ENCODE measurements at places on chromosomes 2 and 18.

GRCh38 chr2:28343971-28344715 is 48.5 kb upstream of the FOSL2 start:
- DNase-seq: no peak

- no peak for DNase-seq
Measured at GRCh38 chr18:44922968-44923367, 242.3 kb downstream of the SETBP1 start.

GRCh38 chr2:38267270-38267925 is 109.7 kb downstream of the ATL2 start:
- DNase-seq: no peak

DNA sequence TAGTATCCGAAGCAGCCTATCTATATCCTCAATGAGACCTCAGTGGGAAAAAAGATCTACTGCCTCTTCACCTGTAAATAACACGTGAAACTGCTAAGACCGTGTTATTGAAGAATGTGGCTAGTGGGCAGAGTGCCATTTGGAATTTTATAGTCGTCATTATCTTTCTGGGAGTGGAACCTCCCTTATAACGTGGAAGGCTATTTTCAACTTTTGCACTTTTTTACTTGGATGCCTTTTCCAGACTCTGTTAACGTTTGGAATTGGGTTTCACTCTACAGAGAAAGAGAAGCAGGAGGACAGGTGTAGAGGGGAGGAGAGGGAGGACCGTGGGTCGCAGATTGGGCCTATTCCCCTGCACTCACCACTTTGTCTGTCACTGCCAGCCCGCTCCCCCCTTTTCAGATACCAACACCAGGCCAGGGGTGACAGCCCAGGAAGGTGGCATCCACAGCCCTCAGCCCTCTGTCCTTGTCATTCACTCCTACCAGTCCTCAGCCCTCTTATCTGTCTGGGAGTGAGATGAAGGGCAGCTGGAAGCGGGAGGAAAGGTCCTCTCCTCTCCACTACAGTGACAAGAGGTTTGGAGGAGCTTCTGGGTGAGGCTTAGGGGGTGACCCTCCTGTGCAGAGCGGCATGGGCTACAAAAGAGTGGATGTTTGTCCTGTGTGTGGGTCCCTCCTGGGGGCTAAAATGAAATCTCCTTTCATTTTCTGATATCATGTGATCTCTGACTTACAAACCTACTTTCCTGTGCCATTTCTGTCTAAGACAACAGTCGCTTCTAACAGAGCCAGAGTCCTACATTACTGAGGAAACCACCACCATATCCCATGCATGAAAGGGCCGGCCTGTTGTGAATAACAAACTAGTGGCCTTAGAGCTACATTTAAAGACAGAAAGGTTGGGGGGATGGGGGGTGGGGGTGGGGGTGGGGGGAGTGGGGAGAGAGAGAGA is 23.9 kb upstream of the CEP68 start:
- DNase-seq: no peak

DNA sequence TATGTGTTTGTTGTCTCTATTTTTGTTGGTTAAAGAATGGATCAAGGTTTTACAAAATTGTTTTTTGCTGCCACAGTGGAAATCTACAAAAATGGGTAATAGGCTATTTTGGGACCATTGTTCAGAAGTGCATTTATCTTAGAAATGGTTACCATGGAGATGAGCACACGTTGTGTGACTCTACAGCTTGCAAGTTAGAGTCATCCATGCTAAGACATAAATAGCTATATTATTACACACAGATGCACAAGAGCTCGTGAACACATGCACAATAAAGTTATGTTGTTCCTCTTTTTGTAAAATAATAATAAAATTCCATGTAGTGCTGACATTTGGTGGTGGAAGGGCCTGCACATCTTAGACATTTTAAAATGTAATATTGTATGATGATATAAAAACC is 15.5 kb upstream of the DUSP19 start:
- no peak for DNase-seq

DNA sequence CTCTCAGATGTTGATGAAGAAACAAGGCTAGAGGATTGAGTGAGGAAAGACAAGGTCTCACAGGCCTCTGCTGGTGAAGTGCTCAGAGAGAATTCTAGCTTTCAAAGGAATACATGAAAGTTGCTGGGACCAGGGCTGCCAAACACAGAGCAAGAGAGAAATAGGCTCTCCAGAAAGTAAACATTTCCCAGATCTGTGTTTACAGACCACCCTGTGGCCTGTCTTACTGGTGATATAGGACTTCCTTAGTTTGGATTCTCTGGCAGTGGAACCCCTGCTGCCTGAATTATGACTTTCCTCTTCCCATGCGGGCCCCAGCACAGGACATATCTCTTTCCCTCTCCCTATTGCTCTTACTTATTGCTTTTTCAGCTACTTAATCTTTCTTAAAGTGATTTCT is 64.5 kb downstream of the TACR1 start:
- DNase-seq: no peak

DNA sequence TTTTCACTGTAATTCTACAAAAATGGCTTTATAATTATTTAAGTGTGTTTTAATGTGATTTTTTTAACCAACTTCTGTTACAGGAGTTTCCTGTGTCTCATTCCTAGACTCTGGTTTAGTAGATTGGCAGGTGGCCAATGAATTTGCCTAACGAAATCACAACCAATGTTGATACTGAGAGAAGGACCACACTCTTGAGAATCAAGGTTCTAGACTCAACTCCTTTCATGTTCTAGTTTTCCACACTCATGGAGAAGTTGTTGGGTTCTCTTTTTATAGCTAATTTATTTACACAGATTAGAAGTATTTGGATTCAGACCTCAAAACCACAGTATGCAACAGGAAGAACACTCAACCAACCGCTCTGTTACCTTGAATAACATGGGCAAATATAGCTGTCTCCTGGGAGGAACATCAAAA is 22.6 kb upstream of the USP34 start:
- no peak for DNase-seq

DNA sequence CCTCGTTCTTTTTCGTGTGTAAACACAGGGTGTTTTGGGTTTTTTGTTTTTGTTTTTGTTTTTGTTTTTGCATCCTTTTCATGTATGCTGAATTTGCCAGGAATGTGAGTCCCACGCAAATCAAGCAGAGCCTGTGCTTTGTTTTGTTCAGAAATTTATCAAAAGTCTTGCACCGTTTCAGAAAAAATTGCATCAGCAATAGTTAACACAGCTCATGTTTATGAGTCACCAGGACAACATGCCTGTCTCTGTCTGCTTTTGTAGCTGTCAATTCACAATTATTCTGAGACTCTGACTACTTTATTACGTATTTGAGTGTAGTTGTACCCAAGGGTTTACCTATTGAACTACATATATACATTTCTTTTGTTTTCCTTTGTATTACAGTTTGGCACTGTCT is 38.3 kb downstream of the MRPL44 start:
- no peak for DNase-seq

GRCh38 chr18:69447886-69448285 is 47.2 kb downstream of the DOK6 start:
- DNase-seq: no peak

DNA sequence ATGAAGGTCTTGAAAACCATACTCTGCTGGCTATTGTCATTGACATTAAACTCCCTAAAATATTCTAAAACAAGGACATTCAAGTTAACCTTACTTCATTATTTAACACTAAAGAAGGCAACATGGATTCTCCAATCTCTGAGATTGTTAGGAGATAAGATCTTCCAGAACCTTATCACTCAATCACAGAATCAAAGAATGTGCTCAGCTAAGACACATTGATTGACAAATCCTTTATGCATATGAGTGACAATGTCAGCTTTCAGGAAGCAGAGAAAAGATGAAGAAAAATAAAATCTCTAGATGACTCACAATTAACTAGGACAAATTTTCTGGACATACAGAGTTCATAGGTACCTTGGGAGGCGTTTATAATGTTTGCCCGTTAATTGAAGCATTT is 787.2 kb downstream of the TSN start:
- DNase-seq: no peak

DNA sequence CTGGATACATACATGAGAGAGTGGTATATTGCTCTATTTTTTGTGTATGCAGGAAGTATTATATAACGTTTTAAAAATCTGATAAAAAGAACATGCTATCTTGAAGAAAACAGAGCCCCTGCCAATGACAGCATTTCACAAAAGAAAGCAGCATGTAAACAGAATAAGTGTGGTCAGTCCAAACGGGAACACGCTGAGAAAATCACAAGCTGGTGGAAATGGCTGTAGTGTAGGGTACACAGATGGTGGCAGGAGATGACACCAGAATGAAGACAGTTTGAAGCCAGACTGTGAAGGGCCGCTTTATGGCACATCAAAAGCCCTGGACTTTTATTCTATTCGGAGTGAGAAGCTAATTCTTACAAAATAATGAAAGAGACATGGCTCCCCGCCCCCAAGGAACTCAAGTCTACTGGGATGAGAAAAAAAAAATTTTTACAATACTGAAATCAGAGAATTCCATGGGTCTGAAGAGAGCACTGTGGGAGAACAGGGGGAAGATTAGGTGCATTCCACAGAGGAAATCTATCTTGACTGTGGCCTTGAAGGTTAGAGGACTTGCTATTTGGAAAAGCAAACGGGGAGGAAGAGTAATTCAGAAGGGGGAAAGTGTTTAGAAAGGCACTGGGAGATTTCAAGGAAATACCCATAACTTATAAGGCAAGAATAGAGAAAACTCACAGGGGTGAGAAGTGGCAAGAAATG is 217.7 kb upstream of the SMAD7 start:
- no peak for DNase-seq

GRCh38 chr2:211157856-211158463 is 601.6 kb downstream of the CPS1 start:
- no peak for DNase-seq

DNA sequence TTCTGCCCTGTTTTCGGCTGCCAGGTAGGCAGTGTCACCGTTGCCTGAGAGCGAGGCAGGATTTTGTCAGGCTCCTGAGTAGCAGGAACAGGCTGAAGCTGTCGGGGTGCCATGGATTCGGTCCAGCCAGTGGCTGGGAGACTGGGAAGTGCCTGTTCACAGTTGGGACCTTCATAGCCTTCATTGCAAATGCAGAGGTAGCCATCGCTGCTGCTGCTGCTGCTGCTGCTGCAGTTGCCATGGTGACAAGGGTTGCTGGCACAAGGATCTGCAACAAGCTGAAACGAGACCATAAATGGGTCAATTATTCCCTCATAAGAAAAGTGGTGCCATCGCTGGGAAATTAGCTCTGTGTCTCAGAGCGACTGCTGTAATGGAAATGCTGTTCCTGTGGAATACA is 122.7 kb downstream of the DNER start:
- DNase-seq: no peak

GRCh38 chr2:112791019-112791418 is 6.7 kb upstream of the IL1A start:
- DNase-seq: no peak

DNA sequence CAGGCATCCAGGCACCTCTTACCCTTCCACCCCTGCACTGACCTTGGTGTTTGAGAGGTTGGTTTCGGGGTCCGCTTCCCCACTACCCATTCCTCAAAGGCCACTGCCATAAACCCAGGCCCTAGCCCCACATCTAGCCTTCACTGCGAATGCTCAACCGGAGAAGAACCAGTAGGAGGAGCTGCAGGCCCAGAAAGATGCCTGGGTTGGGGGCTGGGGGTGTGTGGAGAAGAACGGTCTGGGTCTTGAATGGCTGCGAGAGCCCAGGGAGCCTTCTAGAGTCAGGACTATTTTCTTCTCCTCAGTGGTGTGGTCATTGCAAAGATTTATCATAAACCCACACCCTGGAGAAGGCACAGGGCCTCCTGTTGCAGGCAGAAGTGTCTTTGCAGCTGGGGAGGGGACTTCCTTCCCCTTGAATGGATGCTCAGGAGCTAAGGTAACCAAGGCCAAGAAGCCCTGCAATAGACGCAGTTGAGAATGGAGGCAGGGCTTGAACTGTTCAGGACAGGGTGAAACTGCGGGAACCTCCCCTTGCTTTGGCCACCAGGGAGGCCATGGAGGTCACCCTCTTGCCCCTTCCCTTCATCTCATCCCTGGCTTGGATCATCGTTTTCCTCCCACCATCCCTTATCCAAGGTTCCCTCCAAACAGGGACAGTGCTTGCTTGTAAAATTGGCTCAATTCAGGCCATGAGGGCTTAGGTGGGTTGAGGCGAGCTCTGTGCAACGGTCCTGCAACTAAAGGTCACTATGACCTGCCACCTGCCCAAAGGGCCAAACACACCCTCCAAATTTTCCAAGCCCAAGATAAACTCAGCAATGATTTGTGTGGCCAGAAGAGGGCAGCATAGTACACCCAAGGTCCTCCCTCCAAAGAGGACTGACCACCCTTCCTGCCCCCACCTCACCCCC is 20.9 kb downstream of the THNSL2 start:
- no peak for DNase-seq

DNA sequence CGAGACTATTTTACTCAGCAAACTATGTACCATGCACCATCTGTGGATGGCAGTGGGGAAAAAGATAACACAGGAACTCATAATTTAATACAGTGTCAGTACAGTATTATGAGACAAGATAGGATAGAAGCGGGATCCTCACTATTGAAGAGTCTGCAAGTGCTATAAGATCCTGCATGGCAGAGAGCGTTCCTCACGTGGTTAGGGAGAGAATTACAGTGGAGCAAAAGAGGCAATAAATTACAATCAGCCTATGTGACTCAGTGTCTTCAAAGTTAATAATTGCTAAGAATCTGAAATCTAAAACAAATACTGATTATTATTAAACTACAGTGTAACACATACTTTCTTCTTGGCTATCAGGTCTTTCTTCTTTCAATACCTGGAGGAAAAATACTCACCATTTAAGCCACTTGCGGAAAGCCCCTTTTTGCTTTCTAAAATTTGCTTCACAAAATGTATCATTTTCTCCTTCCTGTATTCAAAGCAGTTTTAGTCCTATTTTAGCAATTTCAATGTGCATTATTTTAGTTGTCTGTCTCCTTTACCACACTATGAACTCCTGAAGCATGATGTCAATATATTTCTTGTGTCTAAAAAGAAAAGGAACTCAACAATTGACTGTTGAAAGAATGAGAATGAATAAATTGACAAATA is 342.9 kb downstream of the SPAG16 start:
- DNase-seq: no peak

- DNase-seq: no peak
Measured at GRCh38 chr2:230688490-230688889, 24.2 kb upstream of the CAB39 start.

DNA sequence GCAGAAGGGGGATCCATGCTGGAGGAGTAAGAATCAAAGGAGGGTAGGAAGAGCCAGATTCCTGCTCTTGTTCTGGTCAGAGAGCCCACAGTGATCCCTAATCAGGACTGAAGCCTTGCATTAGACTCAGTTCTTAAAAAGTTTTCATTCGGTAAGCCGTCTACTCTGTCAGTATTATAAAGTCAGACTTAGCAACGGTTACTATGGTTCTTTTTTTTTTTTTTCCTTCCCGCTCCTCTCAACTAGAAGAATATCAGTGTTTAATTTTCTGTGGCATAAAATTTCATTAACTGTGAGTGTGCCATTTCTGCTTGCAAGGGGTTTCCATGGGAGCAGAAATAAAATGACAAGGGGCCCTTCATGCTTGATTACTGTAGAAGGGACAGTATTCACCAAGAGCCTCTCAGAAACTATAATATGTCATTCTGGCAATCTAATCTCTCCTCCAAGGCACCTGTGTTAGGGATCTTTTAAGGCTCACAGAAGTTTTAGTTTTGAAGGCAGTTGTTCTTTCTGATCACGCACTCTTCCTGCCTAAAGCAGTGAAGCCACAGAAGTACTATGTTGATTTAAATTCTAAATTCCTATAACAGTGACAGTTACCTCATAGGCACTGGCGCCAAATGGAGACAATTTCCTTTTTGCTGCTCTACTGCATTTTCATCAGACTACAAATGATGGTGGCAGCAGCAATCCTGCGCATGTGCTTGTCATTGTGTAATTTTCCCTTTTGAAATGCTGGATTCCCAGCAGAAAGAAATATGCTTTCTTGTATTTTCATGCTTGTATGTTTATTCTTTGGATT is 57.0 kb downstream of the OSBPL6 start:
- no peak for DNase-seq
